ENCODE measurements at places on chromosomes 16 and 17. TPM values are rescaled to one million over a fixed set of nuclear protein-coding genes. Genes with fewer than 3 reads are reported as not detected.

GRCh38 chr16:17509194-17509593 lies 38.4 kb upstream of the XYLT1 start:
- DNase-seq: no peak

RNF135 gene
- total RNA-seq: 4.2 TPM

SNN gene
- 84.2 TPM for total RNA-seq

DNA sequence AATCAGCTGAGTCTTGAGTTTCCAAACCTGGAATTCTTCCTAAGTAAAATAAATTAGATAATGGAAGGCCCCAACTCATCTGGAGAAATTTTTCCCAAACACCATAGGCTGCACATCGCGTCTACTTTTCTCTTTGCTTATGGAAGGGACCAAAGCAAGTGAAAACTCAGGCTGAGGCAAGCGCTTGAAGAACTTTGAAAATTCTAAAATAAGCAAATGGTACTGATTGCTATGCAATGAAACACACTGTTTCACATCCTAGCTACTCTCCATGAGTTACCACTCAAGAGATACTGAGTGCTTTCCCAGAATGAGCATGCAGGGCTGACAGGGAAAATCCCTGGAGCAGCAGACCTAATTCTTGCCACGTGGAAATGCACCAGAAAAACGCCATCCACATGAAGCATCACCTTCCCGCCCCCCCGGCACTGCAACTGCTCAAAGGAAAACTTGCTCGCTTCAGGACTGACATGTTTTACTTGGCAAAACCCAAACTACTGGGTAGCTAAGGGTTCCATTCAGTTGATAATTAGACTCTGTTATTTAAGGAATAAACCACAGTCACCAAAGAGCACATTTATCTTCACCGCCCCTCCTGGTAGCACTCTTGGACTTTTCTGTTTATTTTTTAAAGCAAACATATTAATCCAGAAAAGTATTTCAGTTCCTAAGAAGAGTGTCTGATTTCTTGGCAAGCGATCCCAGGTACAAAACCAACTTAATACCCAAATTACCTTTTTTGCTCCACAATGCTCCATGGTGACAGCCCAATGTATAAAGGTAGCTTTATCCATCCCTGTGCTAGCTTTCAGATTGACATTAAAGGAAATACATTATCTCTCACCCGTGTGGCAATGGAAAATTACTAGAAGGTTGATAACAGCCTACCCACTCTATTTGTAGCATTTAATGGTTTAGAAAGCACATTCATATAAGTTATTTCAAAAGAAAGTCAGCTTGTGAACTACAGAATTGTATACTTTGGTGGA lies 62.5 kb downstream of the WDR59 start:
- no peak for DNase-seq

CSH1 gene
- total RNA-seq: not detected

KRT16 gene
- total RNA-seq: not detected

DNA sequence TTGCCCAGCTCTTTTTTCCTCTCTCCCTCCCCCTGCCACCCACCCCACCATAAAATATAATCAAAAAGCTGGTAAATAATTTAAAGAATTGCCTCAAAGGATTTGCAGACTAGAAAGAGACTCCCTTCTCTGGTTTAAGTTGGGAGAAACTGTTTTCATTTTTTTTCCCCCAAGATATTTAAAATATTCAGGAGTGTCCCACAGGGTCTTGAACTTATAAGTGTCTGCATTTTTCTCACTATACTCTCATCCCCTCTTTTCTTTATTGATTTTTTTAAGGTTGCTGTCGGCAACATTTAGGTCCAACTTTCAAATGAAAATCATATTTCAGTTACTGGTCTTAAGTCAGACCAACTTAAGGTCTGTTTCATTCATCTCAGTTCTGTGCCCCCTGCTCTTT lies 210.2 kb downstream of the MSI2 start:
- DNase-seq: no peak

KRTAP1-1 gene
- not detected for total RNA-seq

GRCh38 chr17:8997994-8998628 lies 23.2 kb upstream of the NTN1 start:
- peak; percentile 76 for DNase-seq

GRCh38 chr16:64475627-64476351 lies 646.1 kb downstream of the CDH11 start:
- no peak for DNase-seq

GRCh38 chr16:4982056-4982867 lies 24.1 kb downstream of the SEC14L5 start:
- DNase-seq: no peak

DNA sequence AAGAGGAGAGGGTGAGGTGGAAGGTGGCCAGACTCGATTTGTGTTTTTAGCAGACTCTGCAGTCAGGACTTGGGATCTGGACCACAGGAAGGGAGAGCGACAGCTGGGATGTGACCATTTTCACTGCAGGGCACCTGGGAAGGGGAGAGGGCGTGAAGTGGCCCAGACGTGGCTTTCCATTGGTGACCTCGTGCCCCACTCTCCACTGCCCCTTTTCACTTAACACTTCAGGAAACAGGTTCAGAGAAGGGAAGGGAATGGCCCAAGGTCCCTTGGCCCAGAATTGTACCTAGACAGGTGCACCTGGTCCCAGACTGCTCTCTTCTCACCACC lies 22.9 kb upstream of the MPRIP start:
- no peak for DNase-seq

- DNase-seq: peak; percentile 90
These were observed at the start of gene TSPOAP1 for GRCh38 chr17:58328195-58329034. TSPOAP1 (minus strand) TSS chr17:58328795; CDS start chr17:58327920, 875 bp downstream.

POLR2C gene
- 58.4 TPM for total RNA-seq

SMIM5 gene
- total RNA-seq: not detected

CDH5 gene
- total RNA-seq: not detected

PMP22 gene
- 6.5 TPM for total RNA-seq

ODAD4 gene
- total RNA-seq: 4.1 TPM

CCR7 gene
- 0.37 TPM for total RNA-seq

DNA sequence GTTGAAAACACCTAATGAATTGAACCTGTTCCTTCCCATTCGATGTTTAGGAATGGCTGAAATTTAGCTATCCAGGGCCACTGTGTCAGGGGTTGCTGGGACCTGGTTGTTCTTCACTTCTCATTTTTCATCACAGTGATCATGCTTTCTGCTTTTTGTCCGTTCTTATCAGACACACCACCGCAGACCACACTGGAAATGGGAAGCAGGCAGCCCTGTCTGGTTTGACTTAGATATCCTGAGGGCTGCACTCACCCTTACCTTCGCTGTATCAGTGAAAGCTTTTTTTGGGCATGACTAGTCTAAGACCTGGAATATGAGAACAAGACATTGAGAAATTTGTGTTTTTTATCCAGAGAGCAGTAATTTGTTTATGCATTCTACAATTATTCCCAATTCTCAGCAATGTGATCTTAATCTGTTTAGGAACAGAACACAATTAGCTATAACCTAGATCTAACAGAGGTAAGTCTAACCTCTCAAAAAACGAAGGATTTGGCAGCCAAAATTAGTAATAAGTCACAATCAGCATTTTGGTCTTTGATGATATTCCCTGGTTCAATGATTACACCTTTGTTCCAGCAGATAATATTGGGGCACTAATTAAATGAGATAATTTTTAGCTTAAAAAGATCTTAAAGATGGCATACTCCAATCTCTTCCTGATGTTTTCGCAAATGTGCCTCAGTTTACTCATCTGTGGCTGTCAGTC lies 126.0 kb upstream of the GOT2 start:
- no peak for DNase-seq

KRTAP3-1 gene
- total RNA-seq: not detected

GRCh38 chr17:18261146-18261515 lies 669 bp downstream of the MIEF2 start:
- DNase-seq: peak; percentile 43

LDHD gene
- 3.8 TPM for total RNA-seq

DNA sequence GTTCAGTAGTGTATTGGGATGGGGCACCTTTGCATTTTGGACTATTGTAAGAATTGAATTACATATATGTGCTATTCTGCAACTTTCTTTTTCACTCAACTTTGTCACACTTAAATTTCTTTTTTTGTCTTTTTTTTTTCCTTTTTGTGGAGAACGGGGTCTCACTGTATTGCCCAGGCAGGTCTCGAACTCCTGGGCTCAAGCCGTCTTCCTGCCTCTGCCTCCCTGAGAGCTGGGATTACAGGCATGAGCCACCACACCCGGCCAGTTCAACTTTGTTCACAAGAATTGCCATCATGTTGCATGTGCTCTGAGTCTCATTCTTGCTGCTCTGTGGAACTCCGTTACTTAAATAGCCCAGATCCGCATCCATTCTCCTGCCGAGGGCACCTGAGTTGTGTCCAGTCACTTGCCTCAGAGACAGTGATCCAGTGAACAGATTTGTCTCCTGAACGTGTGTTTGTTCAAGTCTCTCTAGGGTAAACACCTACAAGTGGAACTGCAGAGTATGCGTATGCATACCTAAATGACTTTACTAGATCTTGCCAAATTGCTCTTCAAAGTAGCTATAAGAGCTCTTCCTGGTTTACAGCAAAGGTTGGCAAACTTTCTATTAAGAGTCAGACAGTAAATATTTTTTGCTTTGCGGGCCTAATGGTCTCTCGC lies 3.4 kb upstream of the SLC38A10 start:
- no peak for DNase-seq

DNA sequence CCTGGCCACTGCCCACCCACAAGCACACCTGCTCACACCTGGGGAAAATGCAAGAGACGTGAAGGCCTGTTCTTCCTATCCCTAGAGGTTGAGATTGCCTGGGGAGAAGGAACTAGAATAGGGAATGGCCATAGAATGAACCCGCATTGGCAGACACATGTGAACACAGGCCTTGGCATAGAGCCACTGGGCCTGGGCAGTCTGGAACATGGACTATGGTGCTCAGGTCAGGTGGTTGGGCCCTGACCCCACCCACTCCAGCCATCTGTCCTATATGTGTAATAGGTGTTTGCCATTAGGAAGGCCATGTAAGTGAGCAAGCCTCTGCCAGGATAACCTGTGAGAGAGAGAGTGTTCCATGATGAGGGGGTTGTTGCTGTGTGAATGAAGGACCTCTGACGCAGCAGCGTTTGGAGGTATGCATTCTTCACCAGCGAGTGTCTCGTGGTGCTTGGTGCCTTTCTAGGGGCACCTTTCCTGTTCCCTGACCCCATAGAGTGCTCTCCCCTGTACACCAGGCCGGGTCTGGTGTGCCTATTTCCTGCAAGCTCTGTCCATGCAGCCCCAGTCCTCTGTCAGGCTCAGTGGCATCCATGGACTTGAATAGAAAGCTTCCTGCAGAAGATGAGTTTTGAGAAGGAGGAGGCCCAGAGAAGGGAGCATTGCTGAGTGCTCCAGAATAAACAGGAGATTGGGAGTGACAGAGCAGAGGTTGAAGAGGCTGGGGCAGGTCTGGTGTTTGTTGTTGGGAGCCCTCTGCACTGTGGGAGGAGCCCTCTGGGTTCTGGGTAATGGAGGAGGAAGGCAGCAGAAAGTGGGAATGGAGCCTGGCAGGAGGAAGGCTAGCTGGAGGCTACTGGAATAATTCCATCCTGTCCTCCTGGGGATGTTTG lies 15.6 kb downstream of the CTRL start:
- DNase-seq: no peak

All from neural progenitor cell (in vitro differentiated cells).